ENCODE measurements at places on chromosomes 7 and 10.

GRCh38 chr10:24645784-24646183, 77.9 kb downstream of the ARHGAP21 start:
- DNase-seq = no peak

GRCh38 chr7:119007236-119007635, 782.7 kb downstream of the ANKRD7 start:
- DNase-seq = no peak

GRCh38 chr7:1345796-1346755, 113.2 kb downstream of the MICALL2 start:
- DNase-seq = no peak

DNA sequence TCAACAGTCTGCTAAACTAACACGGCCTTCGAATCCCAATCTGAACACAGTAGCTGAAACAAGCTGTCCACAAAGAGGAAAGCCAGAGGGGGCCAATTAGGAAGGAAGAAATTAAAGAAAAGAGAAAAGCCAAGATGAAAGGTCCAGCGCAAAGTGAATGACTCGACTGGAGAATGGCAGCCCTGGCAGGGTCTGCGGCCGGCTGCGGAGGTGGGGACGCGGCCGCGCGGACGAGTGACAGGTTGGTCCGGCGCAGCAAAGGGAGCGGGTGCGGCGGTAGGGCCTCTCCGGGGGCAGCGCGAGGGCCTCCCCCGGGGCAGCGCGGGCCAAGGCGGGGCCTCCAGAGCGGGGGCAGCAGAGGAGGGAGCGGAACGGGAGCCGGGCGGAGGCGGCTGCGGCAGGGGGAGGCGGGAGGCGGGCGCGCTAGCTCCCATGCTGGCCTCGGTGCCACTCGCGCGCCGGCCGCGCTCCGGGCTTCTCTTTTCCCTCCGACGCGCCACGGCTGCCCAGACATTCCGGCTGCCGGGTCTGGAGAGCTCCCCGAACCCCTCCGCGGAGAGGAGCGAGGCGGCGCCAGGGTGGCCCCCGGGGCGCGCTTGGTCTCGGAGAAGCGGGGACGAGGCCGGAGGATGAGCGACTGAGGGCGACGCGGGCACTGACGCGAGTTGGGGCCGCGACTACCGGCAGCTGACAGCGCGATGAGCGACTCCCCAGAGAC, at the start of gene VWC2:
Gene VWC2, plus strand, starts transcription at position 421 of the 718 bp plus-strand sequence. CDS start 1,798 bp downstream, outside the sequence.
- DNase-seq = peak; percentile 16

GRCh38 chr10:74056050-74056818, 58.3 kb downstream of the VCL start:
- DNase-seq = no peak

DNA sequence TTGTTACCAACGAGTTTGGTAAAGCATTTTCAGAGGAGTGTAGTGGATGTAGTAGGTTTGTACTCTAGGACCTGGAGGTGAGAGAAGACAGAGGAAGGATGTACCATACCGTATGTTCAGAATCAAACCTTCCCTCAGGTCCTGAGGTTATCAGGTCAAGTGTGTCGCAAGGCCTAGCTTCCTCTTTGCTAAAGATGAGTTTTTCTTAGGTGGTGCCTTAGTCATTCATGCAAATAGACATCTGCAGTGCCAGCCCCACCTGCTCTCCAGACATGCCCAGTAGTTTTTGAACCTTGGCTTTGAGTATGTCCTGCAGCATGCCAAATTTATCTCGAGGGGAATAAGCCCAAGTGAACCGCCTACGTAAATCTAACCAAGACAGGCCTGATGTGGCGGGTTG, 71.3 kb downstream of the HDAC9 start:
- no peak for DNase-seq

GRCh38 chr7:94396596-94396995, 1.9 kb downstream of the COL1A2 start:
- no peak for DNase-seq

GRCh38 chr10:132193907-132194552, 7.3 kb downstream of the DPYSL4 start:
- peak; percentile 42 for DNase-seq

DNA sequence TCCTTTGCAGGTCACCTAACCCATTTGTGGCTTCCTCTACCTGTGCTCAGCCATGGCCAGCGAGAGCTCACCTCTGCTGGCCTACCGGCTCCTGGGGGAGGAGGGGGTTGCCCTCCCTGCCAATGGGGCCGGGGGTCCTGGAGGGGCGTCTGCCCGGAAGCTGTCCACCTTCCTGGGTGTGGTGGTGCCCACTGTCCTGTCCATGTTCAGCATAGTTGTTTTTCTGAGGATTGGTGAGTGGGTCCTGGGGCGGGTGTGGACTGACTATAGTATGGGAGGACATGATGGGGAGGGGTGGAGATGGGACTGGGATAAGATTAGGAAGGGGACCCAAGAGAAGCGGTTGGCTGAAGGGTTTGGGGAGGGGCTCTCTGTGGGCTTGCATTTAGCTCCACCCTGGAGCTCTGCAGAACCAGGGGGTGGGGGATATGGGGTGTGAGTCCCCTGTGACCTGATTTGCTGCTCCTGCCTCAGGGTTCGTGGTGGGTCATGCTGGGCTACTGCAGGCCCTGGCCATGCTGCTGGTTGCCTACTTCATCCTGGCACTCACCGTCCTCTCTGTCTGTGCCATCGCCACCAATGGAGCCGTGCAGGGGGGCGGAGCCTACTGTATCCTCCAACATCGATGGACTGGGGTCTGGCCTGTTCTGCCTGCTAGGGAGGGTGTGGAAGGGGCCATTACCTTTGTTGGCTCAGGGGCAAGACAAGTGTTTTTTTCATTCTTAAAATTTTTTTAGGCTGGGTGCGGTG, 1.8 kb downstream of the SLC12A9 start:
- no peak for DNase-seq

DNA sequence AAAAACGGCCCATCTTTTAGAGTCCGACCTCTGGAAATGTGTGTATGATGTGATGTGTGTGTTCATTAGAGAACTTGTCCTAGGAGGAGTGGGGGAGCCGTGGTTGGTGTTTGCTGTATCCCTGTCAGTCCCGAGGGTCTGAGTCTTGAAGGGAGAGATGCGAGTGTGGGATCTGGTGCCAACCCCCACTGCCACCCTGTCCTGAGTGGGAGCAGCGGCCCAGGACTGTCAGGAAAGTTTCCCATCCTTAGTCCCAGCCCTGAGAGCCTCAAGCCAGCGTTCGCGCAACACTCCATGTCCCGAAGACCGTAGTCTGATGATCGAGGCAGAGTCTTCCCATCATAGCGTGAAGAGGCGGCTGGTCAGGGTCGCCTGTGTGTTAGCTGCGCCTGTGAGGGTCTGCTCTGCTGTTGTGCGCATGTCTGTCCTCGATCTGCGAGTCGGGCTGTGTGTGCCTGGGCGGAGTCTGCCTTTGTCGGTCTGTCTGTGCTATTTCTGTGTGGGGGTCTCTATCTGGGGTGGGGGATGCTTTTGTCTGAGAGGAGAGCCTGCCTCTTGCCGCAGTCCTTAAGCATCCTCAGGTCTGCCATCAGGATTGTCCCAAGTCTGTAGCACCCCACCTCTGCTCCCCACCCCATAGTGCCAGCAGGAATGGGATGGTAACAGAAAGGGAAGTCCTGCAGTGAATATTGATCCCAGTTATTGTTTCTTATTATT, 514 bp upstream of the CHAT start:
- DNase-seq = no peak

DNA sequence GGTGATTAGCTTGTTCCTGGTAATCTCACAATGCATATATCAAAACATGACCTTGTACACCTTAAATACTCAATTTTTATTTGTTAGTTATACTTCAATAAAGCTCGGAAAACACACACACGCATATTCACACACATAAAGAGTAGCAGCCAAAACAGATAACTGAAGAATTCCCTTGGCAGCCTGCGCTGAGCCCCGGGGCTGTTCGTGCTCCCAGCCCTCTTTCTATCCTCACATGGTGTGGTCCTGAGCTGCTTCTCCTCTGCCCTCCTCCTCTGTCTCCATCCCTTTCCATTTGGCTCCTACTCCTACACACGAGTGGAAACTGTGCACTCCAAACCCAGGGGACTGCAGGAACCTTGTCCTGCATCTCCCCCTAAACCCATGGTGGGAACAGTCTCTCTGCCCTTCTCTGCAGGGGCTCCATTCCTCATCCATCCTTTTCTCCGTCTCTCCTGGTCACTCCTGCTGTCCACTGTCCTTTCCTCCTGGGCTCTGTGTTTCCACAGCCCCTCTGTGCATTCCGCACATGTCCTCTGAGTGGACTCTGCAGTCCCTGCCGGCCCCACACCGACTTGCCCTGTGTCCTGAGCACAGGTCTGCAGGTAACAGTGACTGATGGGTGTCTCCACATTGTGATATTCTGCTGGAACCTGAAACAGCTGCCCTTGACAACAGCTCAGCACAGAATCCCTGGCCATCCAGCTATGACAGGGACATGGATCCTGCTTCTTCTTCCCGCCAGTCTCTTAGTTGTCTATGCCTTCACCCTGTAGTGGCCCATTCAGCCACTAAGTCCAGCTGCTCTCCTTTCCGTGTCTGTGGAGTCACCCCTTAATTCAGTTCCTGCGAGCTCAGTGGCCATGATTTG, 216.8 kb upstream of the ZNF32 start:
- DNase-seq = no peak

DNA sequence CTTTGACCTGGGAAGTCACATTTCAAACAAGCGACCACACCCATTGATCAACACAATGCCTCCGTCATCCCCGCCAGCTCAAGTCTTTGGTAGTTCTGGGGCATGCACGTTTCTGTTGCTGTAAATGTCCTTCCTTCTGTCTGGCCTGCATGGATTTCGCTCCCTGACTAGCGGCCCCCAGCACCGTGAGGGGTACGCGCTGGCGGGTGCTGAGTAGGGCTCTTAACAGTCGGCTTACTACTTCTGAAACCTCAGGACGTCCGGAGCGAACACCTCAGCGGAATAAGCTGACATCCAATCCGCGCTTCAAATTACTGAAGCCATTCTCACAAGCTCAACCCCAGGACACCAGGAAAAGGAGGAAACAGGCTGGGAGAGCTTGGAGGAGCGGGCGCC, 505 bp downstream of the NUDCD3 start:
- DNase-seq = peak; percentile 36

GRCh38 chr7:16515785-16516685, 10.6 kb upstream of the LRRC72 start:
- no peak for DNase-seq

All from hepatocyte (in vitro differentiated cells).